ENCODE measurements at places on chromosomes 16 and 17. TPM values are rescaled to one million over a fixed set of nuclear protein-coding genes. Genes with fewer than 3 reads are reported as not detected.

GRCh38 chr17:78528541-78528940 is 48.7 kb downstream of the DNAH17 start:
- no peak for DNase-seq

- DNase-seq = no peak
Observed at GRCh38 chr16:77290451-77291115, 91.4 kb downstream of the SYCE1L start.

- DNase-seq = no peak
Observed at GRCh38 chr17:64038331-64039105, 18.1 kb upstream of the ICAM2 start.

DNA sequence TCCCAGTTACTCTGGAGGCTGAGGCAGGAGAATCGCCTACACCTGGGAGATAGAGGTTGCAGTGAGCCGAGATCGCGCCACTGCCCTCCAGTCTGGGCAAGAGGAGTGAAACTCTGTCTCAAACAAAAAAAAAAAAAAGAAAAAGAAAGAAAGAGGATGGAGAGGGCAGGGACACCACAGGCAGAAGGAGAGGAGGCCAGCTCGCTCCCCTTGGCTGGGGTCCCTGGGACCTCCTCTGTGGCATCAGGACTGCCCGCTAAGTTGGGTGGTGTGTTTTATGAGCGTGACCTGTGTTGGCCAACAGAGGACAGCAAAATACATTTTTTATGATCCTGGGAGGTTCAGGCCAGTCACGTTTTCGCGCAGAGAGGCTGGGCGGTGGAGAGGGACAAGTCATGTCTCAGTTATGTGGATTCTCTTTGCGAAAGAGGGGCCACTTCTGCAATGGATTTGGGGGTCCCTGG is 229.6 kb downstream of the MRTFB start:
- DNase-seq = no peak

DNA sequence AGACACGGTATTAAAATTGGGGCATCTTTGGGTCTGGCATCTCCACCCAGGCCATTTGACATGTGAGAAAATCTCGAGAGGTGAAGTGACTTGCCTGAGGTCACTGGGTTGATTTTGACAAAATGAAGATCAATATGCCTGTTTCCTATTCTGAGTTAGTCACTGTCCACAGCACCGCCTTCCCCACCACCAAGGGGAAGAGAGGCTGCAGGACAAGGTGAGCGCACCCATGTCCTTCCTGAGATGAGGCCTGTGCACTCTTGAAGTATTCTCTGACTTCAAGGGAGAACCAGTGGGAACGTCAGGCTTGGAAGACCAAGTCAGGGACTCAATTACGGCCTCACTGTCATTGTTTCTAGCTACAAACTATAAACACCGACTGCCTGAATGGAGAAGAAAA is 49.9 kb upstream of the WSB1 start:
- no peak for DNase-seq

DNA sequence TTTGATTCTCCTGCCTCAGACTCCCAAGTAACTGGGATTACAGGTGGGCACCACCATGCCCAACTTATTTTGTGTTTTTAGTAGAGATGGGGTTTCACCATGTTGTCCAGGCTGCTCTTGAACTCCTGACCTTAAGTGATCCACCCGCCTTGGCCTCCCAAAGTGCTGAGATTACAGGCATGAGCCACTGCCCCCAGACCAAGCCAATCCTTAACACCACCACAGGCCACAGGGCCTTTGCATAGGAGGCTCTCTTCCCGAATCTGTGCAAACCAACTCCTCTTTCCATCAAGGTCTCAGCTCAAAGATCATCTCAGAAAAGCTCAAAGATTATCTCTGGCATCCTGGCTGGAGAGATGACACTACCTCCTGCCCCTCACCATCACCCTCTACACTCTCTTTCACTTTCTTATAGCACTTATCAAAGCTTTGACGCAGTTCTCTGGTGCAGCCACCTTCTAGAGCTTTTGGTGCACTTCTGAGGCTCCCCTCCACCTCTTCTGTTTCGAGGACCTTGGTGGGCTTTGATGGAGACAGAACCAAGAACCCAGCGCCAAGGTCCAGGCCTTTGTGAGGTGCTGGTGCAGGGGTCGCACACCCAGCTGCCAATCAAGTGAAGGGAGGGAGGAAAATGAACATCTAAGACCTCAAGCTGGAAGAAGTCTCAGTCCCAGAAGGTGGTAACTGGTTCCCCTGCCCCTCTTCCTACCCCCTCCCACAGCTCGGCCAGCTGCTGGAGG is 23.2 kb upstream of the PHB1 start:
- no peak for DNase-seq

The ZC3H7A gene
- 66.9 TPM for polyA plus RNA-seq

The SOCS3 gene
- polyA plus RNA-seq = 21.0 TPM

The TMEM235 gene
- not detected for polyA plus RNA-seq

The HOXB5 gene
- polyA plus RNA-seq = 9.4 TPM

The KRTAP4-1 gene
- polyA plus RNA-seq = not detected

The ATP6V0A1 gene
- polyA plus RNA-seq = 30.8 TPM

The SPHK1 gene
- polyA plus RNA-seq = 11.6 TPM

Data from AG04450 (cell line).